Testis (tissue), 5 donors: ENCODE measurements at places on chromosomes 6 and 20. TPM values are rescaled to one million over a fixed set of nuclear protein-coding genes. Genes with fewer than 3 reads are reported as not detected.
A peak's percentile ranks its signal among the peaks of the same experiment; 100 is the strongest.

DNA sequence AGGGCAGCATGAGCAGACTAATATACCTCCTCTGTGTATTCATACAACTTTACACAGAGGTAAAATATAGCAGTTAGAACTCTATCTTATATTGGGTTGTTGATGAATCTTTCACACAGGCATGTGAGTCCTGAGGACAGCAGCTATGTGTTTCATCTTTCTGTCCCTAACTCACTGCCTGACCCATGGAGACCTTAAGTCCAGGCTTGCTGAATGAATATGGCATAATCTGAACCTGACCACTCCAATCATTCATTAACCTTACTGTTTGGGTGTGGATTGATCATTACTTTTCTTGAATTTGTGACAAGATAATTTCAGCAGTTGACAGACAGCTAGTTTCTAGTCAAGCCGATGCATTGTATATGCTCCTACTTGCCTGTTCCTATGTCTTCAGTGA is 27.3 kb upstream of the TSPYL1 start:
- no peak overlapping the region for H3K4me3 ChIP-seq
- no peak overlapping the region for H3K27ac ChIP-seq
- H3K4me1 ChIP-seq: no peaks in the 10 kb centered on the region
- DNase-seq: no peak
- no peaks in the 10 kb centered on the region for H3K36me3 ChIP-seq

DNA sequence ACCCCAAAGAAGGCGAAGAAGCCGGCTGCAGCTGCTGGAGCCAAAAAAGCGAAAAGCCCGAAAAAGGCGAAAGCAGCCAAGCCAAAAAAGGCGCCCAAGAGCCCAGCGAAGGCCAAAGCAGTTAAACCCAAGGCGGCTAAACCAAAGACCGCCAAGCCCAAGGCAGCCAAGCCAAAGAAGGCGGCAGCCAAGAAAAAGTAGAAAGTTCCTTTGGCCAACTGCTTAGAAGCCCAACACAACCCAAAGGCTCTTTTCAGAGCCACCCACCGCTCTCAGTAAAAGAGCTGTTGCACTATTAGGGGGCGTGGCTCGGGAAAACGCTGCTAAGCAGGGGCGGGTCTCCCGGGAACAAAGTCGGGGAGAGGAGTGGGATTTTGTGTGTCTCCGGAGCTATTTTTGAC is 69.6 kb downstream of the HFE start:
- no peaks in the 10 kb centered on the region for H3K27me3 ChIP-seq
- H3K4me1 ChIP-seq: peaks cover 4% of the 10 kb centered on the region
- peak; percentile 71 for DNase-seq
- H3K27ac ChIP-seq: peak overlapping the region; percentile 93
- no peaks in the 10 kb centered on the region for H3K36me3 ChIP-seq
- peak overlapping the region; percentile 75 for H3K4me3 ChIP-seq

- no peaks in the 10 kb centered on the region for H3K36me3 ChIP-seq
- no peaks in the 10 kb centered on the region for H3K4me1 ChIP-seq
- no peak for DNase-seq
- no peak overlapping the region for H3K4me3 ChIP-seq
These were observed 34.7 kb downstream of the BMP2 start for GRCh38 chr20:6802227-6802626.

- no peaks in the 10 kb centered on the region for H3K36me3 ChIP-seq
- DNase-seq: no peak
- H3K4me1 ChIP-seq: no peaks in the 10 kb centered on the region
- no peak overlapping the region for H3K27ac ChIP-seq
- no peaks in the 10 kb centered on the region for H3K27me3 ChIP-seq
- no peak overlapping the region for H3K4me3 ChIP-seq
These were observed 220.5 kb upstream of the SSTR4 start for GRCh38 chr20:22814471-22815205.

- no peaks in the 10 kb centered on the region for H3K4me1 ChIP-seq
- DNase-seq: no peak
- H3K27me3 ChIP-seq: no peaks in the 10 kb centered on the region
- H3K36me3 ChIP-seq: no peaks in the 10 kb centered on the region
- no peak overlapping the region for H3K27ac ChIP-seq
These were observed 209.6 kb downstream of the TFAP2B start for GRCh38 chr6:51028276-51028675.

- no peak overlapping the region for H3K27ac ChIP-seq
- no peaks in the 10 kb centered on the region for H3K27me3 ChIP-seq
- no peak overlapping the region for H3K4me3 ChIP-seq
These were observed 8.2 kb upstream of the VEGFA start for GRCh38 chr6:43761666-43762409.

POU5F1 gene
- 1.3 TPM for total RNA-seq

DNA sequence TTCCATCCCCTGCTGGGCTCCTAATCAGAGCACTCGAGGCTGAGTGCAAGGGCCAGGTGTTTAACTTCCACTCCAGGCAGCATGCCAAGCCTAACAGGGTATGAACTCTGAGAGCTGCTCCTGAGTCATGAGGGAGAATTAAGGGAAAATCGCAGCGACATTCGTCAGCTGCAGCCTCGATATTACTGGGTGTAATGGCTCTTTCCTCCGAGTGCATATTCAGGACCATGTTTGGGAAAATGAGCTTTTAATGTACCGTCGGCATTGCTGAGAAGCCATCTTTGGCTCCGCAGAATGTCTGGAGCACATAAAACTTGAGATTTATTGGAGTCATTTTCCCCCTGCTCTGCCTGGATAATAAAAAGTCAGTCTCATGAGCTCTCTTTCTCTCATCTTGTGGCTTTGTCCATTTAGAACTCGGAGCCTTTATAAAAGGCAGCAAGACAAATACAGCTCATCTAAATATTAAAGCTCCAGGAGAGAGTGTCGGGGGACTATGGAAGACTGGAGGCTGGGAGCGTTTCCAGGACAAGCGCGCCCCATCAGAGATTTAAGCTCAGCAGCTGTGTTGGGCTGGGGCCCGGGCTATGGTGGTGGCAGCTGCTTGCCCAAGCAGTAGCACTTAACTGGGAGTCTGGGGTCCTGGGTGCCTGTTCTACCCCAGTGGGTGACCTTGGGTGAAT is 103.7 kb downstream of the TOX2 start:
- DNase-seq: peak; percentile 38
- peaks cover 7% of the 10 kb centered on the region for H3K4me1 ChIP-seq
- H3K27me3 ChIP-seq: no peaks in the 10 kb centered on the region

DNA sequence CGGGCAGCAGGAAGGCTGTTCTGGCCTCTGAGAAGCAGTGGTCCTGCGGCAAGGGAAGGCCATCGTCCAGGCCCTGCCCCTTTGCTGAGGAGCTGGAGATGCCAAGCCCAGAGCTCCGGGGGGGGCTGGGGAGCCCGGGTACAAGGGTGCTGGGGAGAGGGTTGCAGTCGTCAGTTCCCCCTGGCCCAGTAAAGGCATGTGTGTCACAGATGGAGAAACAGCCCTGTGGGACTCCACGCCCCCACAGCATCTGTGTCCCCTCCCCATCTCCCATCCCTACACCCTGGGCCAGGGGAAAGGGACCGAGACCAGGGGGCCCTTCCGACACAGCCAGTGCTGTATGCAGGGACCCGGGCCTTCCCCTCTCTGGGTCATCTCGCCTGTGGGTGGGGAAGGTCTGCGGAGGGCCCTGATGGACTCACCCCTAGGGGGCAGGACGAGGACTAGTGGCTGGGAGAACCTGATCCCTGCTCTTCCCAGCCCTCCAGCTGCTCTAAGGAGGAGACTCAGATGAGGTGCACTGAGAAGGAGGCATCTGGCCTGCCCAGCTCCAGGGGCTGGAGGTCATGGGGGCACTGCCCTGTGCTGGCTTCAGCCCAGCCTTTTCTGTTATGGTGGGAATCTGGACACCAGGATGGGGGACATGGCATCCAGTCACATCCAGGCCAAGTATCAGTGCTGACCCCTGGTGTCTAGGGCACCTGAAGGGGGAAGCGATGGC is 609 bp downstream of the MYL9 start:
- peaks cover 56% of the 10 kb centered on the region for H3K4me1 ChIP-seq
- H3K27ac ChIP-seq: peak overlapping the region; percentile 99
- peak; percentile 69 for DNase-seq
- no peaks in the 10 kb centered on the region for H3K36me3 ChIP-seq
- no peaks in the 10 kb centered on the region for H3K27me3 ChIP-seq

- no peak overlapping the region for H3K27ac ChIP-seq
- H3K4me3 ChIP-seq: no peak overlapping the region
- no peaks in the 10 kb centered on the region for H3K36me3 ChIP-seq
- no peaks in the 10 kb centered on the region for H3K4me1 ChIP-seq
- DNase-seq: no peak
These were observed 8.7 kb upstream of the ATXN1 start for GRCh38 chr6:16769986-16770376.

HACE1 gene
- 44.8 TPM for total RNA-seq

DNA sequence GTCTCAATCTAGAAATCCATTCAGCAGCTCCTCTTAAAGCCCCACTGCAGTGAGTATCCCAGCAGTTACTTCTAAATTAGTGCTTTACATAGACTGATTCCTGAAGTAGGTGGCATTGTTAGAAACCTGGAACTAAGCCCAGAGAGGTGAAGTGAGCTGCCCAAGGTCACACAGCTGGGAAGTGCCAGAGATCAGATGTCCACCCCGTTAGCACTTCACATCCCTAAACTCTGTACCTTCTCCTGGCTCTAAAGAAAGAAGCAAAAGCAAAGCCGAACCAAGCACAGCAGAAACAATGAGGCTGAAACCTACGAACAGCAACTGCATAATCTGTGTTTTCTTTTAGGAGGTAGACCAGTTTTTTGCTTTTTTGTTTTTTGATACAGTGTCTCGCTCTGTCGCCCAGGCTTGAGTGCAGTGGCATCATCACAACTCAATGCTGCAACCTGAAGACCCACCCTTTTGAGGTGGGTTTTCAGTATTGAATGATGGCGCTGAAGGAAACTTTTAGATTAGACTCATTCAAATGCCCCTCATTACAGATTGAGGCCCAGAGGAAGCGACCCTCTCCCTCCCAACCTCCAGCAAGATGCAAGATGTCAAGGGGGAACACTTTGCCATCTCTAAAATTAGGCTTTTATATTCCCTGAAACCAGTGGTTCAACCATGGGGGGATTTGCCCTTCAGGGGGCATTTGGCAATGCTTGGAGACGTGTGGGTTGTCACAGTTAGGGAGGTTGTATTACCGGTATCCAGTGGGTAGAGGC is 3.2 kb upstream of the ZMYND8 start:
- DNase-seq: no peak
- H3K27ac ChIP-seq: peak overlapping the region; percentile 95
- no peaks in the 10 kb centered on the region for H3K36me3 ChIP-seq
- H3K4me3 ChIP-seq: no peak overlapping the region
- H3K4me1 ChIP-seq: peaks cover 71% of the 10 kb centered on the region

- H3K4me3 ChIP-seq: no peak overlapping the region
- no peaks in the 10 kb centered on the region for H3K27me3 ChIP-seq
- DNase-seq: no peak
- H3K36me3 ChIP-seq: no peaks in the 10 kb centered on the region
These were observed 142.8 kb upstream of the PTPRK start for GRCh38 chr6:128663238-128663637.

CD109 gene
- 5.4 TPM for total RNA-seq

DNA sequence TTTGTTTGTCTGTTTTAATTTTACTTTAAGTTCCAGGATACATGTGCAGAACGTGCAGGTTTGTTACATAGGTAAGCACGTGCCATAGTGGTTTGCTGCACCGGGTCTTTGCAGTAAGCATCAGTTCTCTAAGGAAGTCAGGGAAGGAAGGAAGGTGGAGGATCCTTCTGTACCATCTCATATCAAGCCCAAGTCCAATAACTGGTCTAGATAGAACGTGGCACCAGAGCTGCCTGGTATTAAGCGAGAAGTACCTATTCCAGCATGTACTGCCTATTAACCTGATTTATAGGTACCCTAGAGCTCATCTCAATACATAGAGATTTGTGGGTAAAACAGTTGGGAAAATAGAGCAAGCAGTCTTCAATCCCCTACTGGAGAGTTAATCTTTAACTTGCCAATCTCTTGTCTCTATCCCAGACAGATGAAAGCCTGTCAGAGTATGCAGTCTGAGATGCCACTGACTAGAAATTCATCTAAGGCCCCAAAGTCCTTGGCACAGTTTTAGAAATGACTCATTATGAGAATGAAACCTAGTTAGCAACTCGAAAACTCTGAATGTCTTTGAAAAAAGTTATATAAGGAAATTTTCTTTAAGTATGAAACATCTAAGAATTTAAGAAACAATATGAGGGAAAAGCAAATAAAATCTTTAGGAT is 144.9 kb downstream of the TFAP2A start:
- no peak overlapping the region for H3K27ac ChIP-seq
- no peaks in the 10 kb centered on the region for H3K4me1 ChIP-seq
- no peaks in the 10 kb centered on the region for H3K36me3 ChIP-seq
- no peak overlapping the region for H3K4me3 ChIP-seq
- DNase-seq: no peak

- no peak overlapping the region for H3K27ac ChIP-seq
- H3K4me3 ChIP-seq: no peak overlapping the region
- DNase-seq: no peak
- H3K27me3 ChIP-seq: no peaks in the 10 kb centered on the region
- no peaks in the 10 kb centered on the region for H3K36me3 ChIP-seq
These were observed 27.0 kb upstream of the MDGA1 start for GRCh38 chr6:37724530-37725220.

GRCh38 chr6:113645576-113645970 is 211.6 kb upstream of the MARCKS start:
- peak; percentile 25 for DNase-seq
- peaks cover 3% of the 10 kb centered on the region for H3K4me1 ChIP-seq
- no peak overlapping the region for H3K4me3 ChIP-seq
- H3K36me3 ChIP-seq: no peaks in the 10 kb centered on the region

GRCh38 chr6:21538186-21538798 is 55.3 kb upstream of the SOX4 start:
- peaks cover 4% of the 10 kb centered on the region for H3K4me1 ChIP-seq
- H3K27me3 ChIP-seq: no peaks in the 10 kb centered on the region
- H3K4me3 ChIP-seq: no peak overlapping the region
- H3K36me3 ChIP-seq: no peaks in the 10 kb centered on the region

- DNase-seq: no peak
- H3K27ac ChIP-seq: no peak overlapping the region
- H3K4me1 ChIP-seq: no peaks in the 10 kb centered on the region
- no peaks in the 10 kb centered on the region for H3K36me3 ChIP-seq
These were observed 28.8 kb downstream of the RWDD2A start for GRCh38 chr6:83221889-83222479.

DNA sequence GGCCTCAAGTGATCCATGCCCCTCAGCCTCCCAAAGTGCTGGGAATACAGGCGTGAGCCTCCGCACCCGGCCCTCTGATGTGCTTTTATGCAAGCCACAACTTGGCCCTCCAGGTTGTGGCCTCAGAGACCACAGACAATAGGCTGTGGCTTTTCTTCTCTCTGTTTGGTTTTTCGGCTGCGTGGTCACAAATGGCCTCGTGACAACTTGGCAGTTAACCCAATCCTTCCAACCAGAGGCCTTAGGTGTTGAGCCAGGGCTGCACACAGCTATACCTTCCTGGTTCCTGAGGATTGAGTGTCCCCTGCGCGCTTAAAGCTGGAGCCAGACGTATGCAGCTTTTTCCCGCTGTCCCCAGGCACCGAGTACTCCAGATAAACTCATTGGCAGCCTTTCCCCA is 6.3 kb upstream of the TGM3 start:
- DNase-seq: peak; percentile 12
- H3K4me1 ChIP-seq: no peaks in the 10 kb centered on the region
- no peaks in the 10 kb centered on the region for H3K36me3 ChIP-seq
- no peaks in the 10 kb centered on the region for H3K27me3 ChIP-seq
